ENCODE measurements at places on chromosomes 1 and 21.

DNA sequence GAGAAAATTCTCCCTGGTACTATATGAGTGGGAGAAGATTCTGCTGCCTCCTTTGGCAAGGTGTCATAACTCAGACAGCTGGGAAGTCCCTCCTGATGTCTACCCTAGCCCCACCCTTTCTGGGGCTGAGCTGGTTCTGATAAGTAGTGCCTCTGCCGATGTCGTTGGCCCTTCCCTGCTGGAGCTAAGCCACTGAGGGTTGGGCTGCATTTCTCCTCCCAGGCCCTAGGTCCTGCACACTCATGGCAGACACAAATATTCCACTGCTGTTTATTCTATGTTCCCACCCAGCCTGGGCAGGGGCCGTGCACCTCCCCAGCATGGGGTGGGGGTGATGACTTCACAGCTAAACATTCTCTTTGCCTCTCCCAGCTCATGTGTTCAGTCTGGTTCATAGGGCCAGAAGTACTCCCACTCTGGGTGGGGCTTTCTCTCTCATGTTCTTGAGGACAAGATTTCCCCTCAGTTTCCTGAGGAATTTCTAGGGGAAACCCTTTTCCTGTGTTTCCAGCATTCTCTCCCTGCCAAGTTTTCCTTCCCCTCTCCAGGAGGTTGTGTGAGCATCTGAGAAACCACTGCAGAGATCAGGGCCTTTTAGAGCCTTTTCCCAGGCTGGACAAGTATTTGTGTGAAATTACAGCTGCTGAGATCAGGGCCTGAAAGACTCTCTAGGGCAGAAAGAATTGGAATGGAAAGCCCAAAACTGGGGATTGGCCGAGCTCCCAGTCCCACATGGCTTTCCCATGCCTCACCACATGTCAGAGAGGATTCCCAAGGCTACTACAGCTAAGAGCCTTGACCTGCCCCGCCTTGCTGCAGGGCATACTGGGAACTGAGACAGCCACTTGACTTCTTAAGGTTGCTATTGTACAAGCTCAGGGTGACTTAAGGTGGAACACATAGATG is 66.2 kb downstream of the ATP2B4 start:
- DNase-seq: no peak

DNA sequence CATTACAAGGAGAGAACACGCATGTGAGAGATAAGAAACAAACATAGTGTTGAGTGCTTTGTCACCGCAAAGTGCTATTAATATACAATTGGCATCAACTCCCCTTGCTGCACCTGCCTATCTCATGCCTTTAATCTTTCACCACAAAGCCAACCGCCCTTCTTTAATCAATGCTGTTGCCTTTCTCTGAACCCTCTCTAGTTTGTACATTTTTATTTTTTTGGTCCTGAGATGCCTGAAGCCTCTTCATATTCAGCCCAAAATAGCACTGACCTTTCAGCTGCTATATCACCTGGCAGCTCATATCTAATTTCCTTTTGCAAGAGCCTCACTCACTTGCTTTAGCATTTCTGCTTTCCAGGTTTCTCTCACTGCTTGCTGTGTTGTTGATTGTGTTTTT is 504.7 kb downstream of the NUF2 start:
- DNase-seq: peak; percentile 89

GRCh38 chr1:155073377-155074242 is 5.0 kb upstream of the EFNA3 start:
- DNase-seq: no peak

- no peak for DNase-seq
Measured at GRCh38 chr1:159951551-159951950, 2.5 kb downstream of the SLAMF9 start.

DNA sequence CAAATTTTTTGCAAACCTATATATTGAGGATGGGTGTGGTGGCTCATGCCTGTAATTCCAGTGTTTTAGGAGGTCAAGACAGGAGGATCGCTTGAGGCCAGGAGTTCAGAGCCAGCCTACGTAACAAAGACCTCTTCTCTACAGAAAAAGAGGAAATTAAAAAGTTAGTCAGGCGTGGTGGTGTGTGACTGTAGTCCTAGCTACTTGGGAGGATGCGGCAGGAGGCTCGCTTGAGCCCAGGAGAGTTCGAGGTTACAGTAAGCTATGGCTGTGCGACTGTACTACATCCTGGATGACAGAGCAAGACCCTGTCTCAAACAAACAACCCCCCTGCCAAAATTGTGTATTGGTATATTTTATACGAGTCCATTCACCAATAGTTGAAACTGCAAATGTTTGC is 589.7 kb downstream of the DPYD start:
- DNase-seq: no peak

GRCh38 chr21:44449473-44450363 is 5.6 kb upstream of the LRRC3 start:
- no peak for DNase-seq

DNA sequence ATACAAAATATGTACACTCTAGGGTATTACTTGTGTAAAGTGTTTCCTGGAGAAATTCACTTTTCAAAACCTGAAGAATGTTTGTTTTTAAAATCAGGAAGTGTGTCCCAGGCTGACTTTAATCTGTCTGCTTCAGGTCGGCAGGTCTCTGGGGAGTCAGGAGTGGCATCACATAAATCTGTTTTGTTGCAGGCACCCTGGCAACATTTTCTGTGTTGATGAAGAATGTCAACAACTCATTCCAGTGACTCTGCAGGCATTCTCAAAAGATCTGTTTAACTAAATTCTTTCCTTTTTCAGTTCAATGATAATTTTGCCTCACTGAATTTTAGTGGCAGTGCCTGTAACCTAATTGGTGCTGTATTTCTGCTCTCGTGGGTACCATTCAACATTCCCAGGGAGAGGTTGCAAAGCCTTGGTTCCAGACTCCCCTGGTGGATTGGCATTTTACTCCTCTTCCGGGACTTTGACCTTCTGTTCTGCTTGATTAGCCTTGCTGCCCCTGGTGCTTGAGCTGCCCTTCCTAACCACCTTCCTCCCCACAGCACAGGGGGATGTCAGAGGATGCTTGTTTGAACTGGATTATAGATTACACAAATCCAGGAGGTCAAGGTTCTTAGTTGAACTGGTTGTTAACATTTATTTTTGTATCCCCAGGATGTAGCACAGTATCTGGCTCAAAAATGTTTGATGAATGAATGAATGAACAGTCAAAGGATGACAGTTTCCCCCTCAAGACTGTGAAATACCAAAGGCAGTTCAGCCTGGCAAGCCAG is 55.4 kb upstream of the LPGAT1 start:
- peak; percentile 41 for DNase-seq

- DNase-seq: no peak
Measured at GRCh38 chr1:32703479-32704291, 1.1 kb upstream of the SYNC start.

- DNase-seq: no peak
Measured at GRCh38 chr1:161706482-161707347, at the start of gene FCRLA. Gene FCRLA (plus strand): TSS chr1:161707229. CDS start chr1:161707265, 36 bp downstream.

DNA sequence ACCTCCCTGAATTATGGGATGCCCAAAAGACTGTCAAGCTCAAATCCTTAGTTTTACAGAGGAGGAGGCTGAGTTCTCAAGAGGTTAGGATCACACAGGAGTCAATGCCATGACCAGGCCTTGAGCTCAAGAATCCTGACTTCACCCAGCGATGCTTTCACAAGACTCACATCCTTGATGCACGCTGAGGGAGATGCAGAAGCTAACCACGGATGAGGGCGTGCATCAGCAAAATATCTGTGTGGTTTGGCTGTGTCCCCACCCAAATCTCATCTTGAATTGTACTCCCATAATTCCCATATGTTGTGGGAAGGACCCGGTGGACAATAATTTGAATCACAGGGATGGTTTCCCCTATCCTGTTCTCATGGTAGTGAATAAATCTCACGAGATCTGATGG is 133.2 kb downstream of the KCNJ6 start:
- DNase-seq: no peak

GRCh38 chr1:224282140-224282539 is 47.8 kb downstream of the NVL start:
- DNase-seq: no peak

GRCh38 chr1:112040891-112041740 is 51.6 kb upstream of the KCND3 start:
- no peak for DNase-seq

- no peak for DNase-seq
Measured at GRCh38 chr1:223752721-223753515, 40.6 kb downstream of the CAPN2 start.

GRCh38 chr1:21469581-21469980 is 29.6 kb downstream of the NBPF3 start:
- no peak for DNase-seq

DNA sequence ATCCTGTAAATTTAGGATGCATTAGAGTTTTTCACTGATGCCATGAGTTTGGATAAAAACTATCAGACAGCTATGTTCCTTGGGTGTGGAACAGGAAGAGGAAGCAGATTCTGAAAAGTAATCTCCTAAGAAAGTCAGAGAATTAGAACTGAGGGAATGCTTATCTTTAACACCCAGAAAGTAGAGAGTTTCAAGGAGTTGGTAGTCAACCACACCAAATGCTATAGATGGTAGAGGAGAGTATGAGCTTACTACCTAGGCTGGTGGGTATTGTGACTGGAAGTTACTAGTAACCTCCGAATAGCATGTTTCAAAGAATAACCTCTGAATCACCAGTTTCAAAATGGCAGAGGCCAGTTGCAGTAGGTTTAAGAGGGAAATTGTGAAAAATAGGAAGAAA is 288.0 kb downstream of the HMCN1 start:
- no peak for DNase-seq

DNA sequence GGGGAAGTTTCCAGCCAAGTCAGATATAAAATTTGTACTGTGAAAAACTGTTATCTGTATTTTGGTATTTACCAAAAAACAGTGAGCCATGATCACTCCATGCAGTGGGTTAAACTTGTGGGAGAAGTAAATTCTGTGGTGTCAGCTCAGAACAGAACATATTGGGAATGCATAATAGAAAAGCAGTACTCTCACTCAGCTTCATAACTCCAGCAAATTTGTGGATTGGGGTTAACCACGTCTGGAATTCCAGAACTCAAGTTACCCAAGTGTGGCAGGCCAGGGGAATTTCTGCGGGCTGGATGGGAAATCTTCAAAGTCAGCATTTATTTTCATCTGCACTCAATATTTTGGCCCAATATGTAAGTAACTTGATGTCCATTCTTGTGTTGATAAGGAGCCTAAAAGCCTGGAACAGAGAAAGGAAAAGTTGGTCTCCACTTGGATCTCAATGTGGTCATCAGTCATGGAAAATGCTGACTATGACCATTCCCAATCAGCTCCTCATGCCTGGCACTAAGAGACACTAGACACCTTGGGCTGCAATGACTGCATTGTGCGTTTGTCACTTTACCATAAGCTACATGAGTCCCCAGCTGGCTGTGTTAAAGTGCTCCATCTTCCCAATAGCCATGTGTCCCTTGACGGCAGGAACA is 39.1 kb upstream of the ENAH start:
- peak; percentile 17 for DNase-seq

- peak; percentile 45 for DNase-seq
Measured at GRCh38 chr1:19436716-19437476, 48.4 kb downstream of the CAPZB start.

- no peak for DNase-seq
Measured at GRCh38 chr1:4120557-4121292, 220.7 kb upstream of the C1orf174 start.

GRCh38 chr1:204198348-204199340 is 2.4 kb upstream of the KISS1 start:
- peak; percentile 46 for DNase-seq

GRCh38 chr1:232695621-232696385 is 65.9 kb upstream of the SIPA1L2 start:
- DNase-seq: no peak

GRCh38 chr1:236332092-236332758 is 50.5 kb upstream of the ERO1B start:
- DNase-seq: no peak

GRCh38 chr1:39369565-39369964 is 121.9 kb upstream of the BMP8A start:
- no peak for DNase-seq

GRCh38 chr1:67831850-67832513 is 1.3 kb downstream of the GNG12 start:
- DNase-seq: peak; percentile 86

- DNase-seq: no peak
Measured at GRCh38 chr21:19648391-19648790, 1244.8 kb upstream of the TMPRSS15 start.

DNA sequence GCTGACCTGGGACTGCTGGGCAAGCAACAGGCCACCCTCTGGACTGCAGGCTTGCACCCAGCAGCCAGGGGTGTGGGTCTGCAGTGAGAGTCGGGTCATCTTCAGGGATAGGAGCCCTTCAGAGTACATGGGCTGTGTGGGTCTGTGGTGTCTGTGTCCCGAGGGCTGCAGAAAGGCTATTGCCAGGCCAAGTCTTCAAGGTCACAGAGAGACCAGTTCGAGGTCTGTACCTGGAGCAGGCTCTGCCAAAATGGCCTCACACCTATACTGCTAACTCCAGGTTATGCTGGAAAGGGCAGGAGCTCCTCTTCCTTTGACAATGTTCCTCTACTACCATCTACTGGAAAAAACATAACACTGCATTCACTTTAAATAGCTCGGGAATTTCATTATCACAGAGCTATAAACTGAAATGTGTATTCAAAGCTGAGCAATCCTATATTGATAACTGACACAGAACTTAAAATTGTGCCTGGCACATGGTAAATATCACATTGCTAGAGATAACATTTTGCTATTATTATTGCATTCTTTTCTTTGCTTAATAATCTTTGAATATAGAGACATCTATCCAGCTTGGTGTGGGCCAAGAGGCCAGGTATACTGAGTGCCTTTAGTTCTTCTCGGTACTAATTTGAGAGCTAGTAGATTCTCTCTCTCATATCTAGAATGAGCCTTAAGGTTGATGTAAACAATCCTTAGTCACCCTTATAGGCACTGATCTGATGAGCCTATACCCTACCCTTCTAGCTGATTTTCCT is 6.9 kb upstream of the DNAH14 start:
- DNase-seq: peak; percentile 76

- DNase-seq: peak; percentile 76
Measured at GRCh38 chr1:59903141-59903754, 23.3 kb downstream of the CYP2J2 start.

- DNase-seq: peak; percentile 14
Measured at GRCh38 chr1:160837558-160838205, 25.0 kb downstream of the CD244 start.

- DNase-seq: no peak
Measured at GRCh38 chr21:35465741-35466140, 416.6 kb upstream of the RUNX1 start.

GRCh38 chr1:216193839-216194443 is 229.3 kb downstream of the USH2A start:
- DNase-seq: peak; percentile 58

DNA sequence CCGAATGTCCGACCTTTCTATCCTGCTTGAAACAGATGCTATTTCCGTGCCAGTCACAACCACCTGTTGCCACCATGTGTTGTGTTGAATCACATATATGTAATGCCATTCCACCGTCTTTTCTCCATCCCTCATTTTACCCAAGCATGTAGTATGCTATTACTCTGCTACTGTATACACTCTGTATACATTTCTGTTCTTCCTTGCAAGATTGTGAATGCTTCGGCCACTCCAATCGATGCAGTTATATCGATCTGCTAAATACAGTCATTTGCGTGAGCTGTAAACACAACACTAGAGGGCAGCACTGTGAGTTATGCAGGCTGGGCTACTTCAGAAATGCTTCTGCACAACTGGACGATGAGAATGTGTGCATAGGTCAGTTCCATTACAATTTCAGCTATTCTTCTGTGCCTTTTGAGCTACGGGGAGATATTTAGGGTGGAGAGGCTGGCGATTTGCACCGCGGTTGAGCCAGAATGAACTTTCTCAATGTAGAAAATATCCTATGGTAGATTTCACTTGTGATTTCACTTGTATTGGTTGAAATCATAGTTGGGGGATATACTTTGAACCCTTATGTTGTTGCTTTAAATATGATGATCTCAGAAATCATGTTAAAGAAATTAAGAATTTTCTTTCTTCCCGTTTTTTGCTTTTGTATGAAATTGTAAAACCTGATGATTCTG is 289.8 kb downstream of the NTNG1 start:
- peak; percentile 87 for DNase-seq
